ENCODE measurements at places on chromosomes 2 and 18. TPM values are rescaled to one million over a fixed set of nuclear protein-coding genes. Genes with fewer than 3 reads are reported as not detected.

DNA sequence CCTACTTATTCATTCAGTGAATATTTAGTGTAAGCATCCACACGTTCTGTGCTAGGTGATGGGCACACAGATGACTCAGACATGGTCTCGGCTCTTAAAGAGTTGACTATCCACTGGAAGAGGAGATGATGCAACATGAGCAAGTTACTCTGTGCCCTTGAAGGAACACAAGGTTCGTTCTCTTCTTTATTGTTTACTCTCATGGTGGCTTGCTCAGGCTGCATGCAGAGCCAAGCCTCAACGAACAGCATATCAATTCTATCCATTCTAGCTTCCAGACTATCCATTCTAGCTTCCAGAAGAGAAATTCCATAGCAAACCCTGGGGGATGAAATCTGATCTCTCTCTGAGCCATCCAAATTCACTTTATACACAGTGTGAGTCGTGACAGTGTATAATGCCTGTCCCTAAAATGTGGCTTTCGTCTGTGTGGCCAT lies 68.1 kb upstream of the CTAGE1 start:
- DNase-seq = no peak

- no peak for DNase-seq
Measured at GRCh38 chr2:29613067-29613466, 308.3 kb downstream of the ALK start.

DNA sequence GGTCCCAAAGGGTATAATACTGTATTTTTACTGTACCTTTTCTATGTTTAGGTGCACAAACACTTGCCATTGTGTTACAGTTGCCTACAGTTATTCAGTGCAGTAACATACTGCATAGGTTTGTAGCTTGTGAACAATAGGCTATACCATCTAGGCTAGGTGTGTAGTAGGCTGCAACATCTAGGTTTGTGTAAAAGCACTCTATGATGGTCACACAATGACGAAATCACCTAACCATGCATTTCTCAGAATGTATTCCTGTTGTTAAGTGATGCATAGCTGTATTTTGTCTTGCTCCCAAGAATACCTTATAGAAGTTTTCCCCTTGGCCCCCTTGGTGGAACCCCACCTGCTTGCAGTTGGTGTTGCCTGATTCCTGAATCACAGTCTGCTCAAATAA lies 29.3 kb upstream of the AGFG1 start:
- no peak for DNase-seq

IL1RL1 gene
- total RNA-seq = 0.84 TPM
